ENCODE measurements at places on chromosomes 12 and 14.

GRCh38 chr14:20564501-20564997 is 3.7 kb upstream of the RNASE9 start:
- no peak for DNase-seq

GRCh38 chr12:6166808-6167207 is 33.4 kb upstream of the CD9 start:
- DNase-seq, result no peak

GRCh38 chr14:68951035-68951797 is 27.9 kb downstream of the ACTN1 start:
- DNase-seq, result no peak

DNA sequence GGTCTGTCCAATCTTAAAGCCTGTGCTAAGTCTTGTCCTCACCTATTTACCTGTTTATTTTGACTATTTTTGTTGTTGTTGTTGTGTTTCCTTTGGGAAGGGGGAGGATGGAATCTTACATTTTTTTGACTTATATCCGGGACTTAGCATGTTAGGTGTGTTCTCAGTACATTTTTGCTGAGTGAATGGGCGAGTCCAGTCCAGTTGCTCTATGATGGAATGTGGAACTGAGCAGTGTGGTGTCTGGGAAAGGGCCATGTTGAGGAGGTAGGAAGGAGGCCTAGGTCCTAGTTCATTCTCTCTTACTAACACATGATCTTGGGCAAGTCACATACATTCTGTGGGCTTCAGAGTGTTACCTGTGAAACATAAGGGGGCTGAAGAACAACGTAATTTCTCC is 80.9 kb upstream of the SLC38A2 start:
- no peak for DNase-seq

DNA sequence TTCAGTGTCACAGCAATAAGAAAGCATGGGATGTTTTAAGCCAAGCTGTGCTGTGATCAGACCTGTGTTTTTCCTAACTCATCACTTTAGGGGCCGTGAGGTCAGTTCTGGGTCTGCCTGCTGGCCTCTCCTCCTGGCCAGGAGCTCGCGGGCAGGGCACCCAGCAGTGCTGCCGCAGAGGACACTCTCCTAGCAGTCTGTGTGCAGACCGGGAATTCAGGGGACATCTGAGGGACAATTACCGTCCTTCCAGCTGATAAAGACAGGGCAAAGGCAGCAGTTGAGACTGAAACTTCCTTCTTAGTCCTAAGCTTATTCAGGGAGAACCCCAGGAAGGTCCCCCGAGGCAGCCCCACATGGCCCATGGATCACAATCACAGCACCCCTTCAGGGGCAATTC is 89.6 kb downstream of the CHGA start:
- DNase-seq, result no peak

- peak; percentile 18 for DNase-seq
These were observed 67.2 kb downstream of the RIC8B start for GRCh38 chr12:106841510-106842302.

- no peak for DNase-seq
These were observed 977.9 kb downstream of the TMTC2 start for GRCh38 chr12:83664650-83665049.

DNA sequence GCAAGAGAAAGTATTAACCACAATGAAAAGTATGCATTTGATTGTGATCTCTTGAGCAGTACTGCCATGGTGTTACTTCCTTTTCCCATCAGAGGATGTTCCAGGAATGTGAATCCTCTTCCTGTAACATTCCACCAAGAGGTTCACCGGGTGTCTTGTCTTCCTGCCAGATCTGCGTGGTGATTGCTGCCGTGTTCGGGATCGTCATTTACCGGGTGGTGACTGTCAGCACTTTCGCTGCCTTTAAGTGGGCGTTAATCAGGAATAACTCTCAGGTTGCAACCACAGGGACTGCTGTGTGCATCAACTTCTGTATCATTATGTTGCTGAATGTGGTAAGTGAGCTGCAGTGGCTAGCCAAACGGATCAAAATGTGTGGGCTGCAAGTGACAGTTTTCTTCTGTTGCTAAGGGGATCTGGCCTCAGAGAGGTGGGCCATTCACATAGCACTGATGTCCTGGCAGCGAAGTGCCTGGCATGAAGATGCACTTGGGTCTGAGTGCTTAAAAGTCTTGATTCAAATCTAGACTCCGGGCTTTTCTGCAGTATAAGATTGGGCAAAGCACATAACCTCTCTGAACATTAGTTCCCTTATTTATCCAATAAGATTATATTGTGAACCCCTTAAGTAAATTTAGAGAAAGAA is 123.4 kb downstream of the SLC5A8 start:
- no peak for DNase-seq

DNA sequence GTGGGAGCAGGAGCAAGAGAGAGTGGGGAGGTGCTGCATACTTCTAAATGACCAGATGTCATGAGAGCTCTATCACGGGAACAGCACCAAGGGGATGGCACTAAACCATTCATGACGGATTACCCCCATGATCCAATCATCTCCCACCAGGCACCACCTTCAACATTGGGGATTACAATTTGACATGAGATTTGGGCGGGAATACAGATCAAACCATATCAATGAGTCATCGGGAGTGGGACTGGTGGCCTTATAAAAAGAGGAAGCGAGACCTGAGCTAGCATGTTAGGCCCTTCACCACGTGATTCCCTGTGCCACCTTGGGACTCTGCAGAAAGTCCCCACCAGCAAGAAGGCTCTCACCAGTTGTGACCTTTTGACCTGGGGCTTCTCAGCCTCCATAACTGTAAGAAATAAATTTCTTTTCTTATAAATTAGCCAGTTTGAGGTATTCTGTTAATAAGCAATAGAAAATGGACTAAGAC is 28.7 kb downstream of the COX8C start:
- no peak for DNase-seq

- DNase-seq, result no peak
These were observed 337.0 kb downstream of the IPO8 start for GRCh38 chr12:30358671-30359070.

DNA sequence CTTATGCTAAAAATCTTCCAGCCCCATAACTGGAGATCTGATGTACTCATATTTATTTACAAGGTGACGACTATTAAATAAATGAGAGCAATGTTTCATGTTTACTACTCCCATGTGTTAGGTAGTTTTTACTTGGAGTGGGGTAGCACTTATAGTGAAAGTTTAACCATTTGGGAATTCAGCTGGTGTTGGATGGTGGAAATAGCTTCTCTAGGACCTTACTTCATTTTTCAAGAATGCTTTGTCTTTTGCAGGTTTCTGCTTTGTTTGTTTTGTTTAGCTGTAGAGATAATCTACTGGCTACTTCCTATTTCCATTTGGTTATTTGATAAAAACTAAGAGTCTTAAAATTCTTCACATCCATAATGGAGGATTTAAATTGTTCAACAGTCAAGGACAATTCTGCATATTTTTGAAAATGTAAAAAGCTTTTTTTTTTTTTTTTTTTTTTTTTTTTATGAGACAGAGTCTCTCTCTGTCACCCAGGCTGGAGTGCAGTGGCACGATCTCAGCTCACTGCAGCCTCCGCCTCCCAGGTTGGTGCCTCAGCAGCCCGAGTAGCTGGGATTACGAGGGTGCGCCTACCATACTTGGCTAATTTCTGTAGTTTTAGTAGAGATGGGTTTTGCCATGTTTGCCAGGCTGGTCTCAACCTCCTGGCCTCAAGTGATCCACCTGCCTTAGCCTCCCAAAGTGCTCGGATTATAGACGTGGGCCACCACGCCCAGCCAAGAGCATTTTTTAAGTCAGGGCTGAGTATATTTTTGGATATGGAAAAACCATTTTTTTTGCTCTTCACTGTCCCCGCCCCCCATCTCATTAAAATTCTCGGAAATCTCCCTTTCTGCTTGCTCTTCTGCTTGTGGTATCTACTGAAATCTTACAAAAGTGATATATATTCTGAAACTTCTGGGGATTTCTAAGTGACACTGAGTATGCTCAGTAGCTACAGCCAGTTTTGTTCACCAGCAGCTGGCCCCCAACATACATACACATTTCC is 1.4 kb upstream of the ABCD2 start:
- DNase-seq, result peak; percentile 70

GRCh38 chr12:126784328-126784921 is 1482.5 kb upstream of the TMEM132C start:
- peak; percentile 38 for DNase-seq

- no peak for DNase-seq
These were observed 222.8 kb upstream of the NUDT4 start for GRCh38 chr12:93154753-93155480.

GRCh38 chr12:111826992-111827391 is 15.0 kb upstream of the MAPKAPK5 start:
- no peak for DNase-seq

DNA sequence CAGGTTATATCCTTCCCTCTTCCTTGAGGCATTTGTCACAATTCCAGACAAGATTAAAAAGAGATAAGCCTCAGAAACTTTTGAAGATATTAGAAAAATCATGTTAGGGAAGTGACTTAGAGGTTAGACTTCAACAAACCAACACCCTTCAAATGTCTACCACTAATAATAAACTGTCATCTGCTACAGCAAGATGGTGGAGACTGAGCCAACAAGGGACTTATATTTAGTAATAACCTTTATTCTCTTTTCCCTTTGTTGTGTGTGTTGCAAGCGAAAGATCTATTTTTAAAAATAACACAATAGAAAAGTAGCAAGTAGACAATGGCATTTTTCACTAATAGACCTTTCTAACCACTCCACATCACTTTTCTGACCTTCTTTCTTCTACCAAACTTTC is 28.6 kb downstream of the PRICKLE1 start:
- DNase-seq, result no peak

DNA sequence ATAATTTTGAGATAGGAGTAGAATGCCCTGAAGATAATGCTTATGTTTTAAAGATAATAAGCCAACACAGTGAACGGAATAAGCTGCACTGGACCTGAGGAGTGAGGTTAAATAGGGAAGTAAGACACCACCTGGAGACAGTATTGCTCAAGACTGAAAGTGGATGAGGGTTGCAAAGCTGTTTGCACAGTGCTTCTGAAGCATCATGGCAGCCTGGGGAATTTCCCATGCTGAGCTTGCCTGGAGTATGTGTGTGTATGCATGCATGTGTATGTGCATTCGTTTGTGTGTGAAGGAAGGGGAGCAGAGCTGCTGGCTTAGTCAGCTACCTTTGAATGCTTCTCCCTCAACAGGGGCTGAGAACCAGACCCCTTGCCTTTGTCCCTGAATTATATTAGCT is 35.8 kb downstream of the BHLHE41 start:
- DNase-seq, result no peak

DNA sequence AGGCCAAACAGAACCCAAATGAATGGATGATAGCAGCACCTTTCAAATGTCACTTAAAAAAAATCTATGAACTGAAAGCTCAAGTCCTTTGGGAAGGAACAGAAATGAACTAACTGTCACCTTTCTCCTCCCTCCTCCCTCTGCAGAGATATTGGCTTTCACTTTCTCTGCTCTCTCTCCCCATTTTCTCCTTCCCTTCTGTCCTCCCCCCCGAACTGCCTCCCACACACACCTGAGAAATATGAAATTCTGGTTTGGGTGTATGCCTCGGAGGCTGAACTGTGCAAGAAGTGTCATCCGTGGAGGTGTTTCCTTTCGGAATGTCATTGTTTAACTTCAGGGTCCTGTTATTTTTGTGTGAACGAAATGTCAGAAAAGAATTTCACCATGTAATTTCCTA is 87.8 kb downstream of the NEDD1 start:
- DNase-seq, result no peak

DNA sequence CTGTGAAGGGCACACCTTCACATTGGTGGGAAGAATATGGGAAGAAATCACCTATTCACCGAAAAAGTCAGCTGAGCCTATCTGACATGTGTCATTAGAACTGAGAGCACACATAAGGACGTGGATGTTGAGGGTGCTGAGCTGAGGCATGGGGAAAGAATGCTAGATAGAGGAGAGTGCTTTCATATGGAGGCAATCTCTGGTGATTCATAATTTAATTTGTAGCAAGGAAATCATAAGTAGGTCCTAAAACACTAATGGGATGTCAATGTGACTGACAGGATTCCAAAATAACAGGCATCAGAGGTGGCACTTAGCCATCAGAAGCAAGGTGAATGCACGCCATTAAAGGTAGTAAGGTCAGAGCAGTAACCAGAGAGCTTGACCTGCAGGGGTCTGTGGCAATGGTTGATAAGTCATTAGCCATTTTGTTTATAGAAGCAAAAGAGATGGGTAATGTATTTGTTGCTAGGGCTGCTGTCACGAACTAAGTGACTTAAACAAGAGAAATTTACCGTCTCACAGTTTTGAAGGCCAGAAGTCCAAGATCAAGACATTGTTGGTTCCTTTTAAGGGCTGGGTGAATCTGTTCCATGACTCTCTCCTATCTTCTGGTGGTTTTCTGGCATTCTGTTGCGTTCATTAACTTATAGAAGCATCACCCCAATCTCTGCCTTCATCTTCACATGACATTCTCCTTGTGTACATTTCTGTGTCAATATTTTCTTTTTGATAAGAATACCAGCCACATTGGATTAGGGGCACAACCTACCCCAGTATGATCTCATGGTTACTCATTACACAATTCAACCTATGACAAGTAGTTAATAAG is 69.3 kb downstream of the ANKS1B start:
- DNase-seq, result no peak

GRCh38 chr12:67271976-67272375 is 2.8 kb downstream of the CAND1 start:
- DNase-seq, result no peak

DNA sequence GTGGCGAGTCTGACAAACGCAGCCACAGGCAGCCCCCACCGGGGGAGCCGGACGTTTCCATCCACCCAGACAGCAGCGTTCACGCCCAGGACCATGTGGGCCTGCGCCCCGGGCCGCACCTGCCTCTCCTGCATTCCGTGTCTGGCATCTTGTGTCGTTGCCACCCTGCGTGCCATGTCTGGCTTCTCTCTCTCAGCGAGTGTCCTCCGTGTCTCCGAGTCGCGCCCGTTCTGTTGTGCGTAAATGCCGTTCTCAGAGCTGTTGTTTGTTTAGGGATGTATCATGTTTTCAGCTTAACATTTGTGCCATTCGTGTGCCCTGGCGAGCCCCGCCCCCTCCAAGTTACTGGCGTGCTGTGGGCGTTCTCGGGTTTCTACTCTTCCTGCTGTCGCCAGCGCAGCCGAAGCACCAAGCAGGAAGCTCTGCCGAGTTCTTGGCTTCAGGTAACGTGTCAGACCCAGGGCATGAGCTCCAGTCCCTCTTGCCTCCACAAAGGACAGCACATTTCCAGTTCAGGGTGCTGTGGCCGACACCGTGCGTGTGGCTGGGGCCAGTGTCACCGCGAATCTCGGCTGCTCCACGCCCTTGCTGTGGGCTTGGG is 34.6 kb downstream of the NOC4L start:
- DNase-seq, result peak; percentile 66

GRCh38 chr12:27906658-27907473 is 65.7 kb downstream of the PTHLH start:
- DNase-seq, result no peak

DNA sequence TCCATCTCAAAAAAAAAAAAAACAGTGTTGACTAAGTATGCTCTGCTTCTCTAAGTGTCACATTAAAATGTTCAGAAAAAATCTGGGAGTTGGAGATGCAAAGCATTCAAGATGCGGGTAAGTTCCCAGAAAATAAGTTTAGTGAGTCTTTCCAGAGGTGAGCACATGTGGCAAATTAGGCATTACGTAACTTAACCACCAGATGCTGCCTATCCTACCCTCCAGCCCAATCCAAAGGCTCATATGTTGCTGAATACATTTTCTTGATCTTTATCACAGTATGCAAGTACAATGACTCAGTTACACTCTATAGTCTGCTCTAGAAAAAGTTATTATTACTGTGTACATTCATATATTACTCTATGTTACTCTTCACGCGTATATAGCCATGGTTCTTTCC is 3.6 kb downstream of the SLC2A14 start:
- DNase-seq, result no peak

Data from activated CD4-positive, alpha-beta memory T cell treated with anti-CD3 and anti-CD28 coated beads, Interleukin-2, amount 10 ng/mL, durations not matched to agents 7 days and 5 days (primary cell).